ENCODE measurements at places on chromosomes 5 and 9.

GRCh38 chr5:111680737-111681413 is 76.1 kb downstream of the NREP start:
- H3K27ac ChIP-seq, result no peak overlapping the region
- peaks cover 6% of the 10 kb centered on the region for H3K27me3 ChIP-seq
- H3K36me3 ChIP-seq, result no peaks in the 10 kb centered on the region

GRCh38 chr9:70159630-70160029 is 99.1 kb upstream of the SMC5 start:
- H3K27me3 ChIP-seq, result peaks cover 6% of the 10 kb centered on the region
- H3K27ac ChIP-seq, result no peak overlapping the region
- H3K4me1 ChIP-seq, result no peaks in the 10 kb centered on the region

GRCh38 chr5:72508241-72509170 is 1.3 kb upstream of the ZNF366 start:
- DNase-seq, result no peak
- peaks cover 14% of the 10 kb centered on the region for H3K27me3 ChIP-seq
- H3K4me1 ChIP-seq, result peaks cover 9% of the 10 kb centered on the region
- no peaks in the 10 kb centered on the region for H3K36me3 ChIP-seq

DNA sequence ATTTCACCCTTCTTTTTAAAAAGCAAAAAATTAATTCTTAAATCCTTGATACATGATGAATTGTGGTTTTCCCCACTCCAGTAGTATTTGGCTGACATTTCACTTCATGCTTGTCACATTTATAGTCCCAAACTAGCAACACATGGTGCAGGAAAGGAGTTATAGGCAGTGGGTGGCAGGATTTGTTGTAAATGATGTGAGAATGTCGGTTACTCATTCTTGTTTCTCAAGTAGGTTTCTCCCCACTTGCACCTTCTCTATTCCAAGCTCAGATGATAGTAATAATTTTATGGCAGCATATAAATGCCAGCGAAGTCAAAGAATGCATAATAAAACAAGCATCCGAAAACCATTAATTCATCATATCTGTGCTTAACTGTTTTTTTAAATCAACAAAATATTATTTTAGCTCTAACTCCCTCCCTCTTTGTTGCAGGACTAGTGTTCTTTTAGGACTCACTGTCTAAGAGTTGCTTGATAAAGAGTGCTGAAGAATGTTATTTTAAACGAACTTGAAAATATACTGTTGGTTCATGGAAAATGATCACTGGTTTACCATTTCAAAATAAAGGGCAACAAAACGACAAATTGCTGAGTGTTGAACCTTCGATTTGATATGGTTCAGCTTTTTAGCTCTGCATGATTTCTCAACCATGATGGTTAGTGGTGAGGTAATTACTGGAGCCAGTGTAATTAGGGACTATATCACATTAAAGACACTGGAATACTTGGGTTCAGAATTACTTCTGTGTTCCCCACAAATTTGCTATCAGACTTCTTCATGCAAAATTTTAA is 88.1 kb upstream of the ADAMTSL1 start:
- no peak for DNase-seq
- no peak overlapping the region for H3K27ac ChIP-seq
- no peaks in the 10 kb centered on the region for H3K4me1 ChIP-seq
- no peaks in the 10 kb centered on the region for H3K27me3 ChIP-seq

DNA sequence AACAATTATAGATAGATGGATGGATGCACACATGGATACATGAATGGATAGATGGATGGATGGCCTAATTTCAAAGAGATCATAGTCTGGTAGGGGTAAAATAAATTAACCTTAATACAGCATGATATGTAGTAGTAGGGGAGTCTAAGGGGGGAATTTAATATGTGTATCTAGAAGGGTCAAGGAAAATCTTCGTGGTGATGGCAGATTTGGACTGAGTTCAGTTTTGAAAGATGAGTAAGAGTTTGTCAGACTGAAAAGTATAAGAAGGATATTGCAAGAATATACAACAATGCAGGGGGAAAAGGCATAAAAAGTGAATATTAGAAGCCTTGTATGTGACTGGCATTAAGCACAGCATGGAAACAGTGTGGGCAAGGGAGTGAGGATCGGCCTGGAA is 98.7 kb downstream of the ZNF462 start:
- no peak overlapping the region for H3K4me3 ChIP-seq
- H3K4me1 ChIP-seq, result peaks cover 10% of the 10 kb centered on the region
- no peak for DNase-seq
- H3K36me3 ChIP-seq, result no peaks in the 10 kb centered on the region

GRCh38 chr9:96574455-96574854 is 45.2 kb downstream of the CDC14B start:
- H3K36me3 ChIP-seq, result no peaks in the 10 kb centered on the region
- H3K4me1 ChIP-seq, result no peaks in the 10 kb centered on the region
- H3K27ac ChIP-seq, result no peak overlapping the region
- no peak overlapping the region for H3K4me3 ChIP-seq
- H3K27me3 ChIP-seq, result peaks cover 11% of the 10 kb centered on the region

DNA sequence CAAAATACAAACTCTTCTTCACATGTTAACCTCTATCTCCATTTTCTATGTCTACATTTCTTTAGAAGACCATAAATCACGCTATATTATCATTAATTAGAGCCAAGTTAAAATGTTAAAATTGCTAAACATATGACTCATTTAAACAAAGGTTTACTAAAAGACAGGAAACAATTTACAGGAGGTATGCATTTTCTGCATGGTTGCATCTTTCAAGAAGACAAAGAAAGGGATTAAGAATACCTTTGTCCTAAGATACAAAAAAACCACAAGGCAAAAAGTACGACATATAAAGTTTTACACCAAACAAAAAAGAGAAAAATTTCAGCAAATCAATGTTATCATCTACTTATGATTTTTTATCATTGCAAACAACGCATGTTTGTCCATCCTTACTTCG is 324.4 kb downstream of the PDE4D start:
- no peak for DNase-seq
- no peaks in the 10 kb centered on the region for H3K4me1 ChIP-seq
- peaks cover 4% of the 10 kb centered on the region for H3K27me3 ChIP-seq
- peaks cover 2% of the 10 kb centered on the region for H3K36me3 ChIP-seq

GRCh38 chr9:74718709-74719108 is 169.0 kb downstream of the TRPM6 start:
- H3K4me3 ChIP-seq, result no peak overlapping the region
- no peak for DNase-seq
- H3K4me1 ChIP-seq, result no peaks in the 10 kb centered on the region
- H3K36me3 ChIP-seq, result no peaks in the 10 kb centered on the region
- H3K27ac ChIP-seq, result no peak overlapping the region
- H3K27me3 ChIP-seq, result peaks cover 3% of the 10 kb centered on the region

DNA sequence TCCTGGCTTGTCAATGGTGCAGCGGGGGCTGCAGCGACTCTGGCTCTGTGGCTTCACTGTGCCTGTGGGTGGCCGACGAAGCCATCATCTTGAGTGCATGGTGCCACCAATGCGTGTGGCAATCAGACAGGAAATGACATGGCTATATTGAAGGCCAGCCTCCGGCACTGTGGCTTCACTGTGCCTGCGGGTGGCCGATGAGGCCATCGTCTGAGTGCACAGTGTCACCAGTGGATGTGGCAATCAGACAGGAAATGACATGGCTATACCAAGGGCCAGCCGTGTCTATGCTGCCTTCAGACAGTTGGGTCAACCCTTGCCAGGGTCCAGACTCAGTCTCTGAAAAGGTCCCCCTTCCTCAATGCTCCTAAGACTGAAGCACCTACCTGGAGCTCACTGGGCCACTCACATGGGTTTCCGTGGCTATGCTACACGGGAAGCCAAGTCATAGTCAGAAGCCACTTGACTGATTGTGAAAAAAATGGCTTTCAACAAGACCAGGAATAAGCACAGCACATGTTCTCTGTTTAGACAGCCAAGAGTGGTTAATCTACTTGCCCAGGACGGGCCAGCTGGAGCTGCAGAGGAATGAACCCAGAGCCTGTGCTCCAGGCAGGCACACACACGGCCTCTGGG is 67.5 kb upstream of the S1PR3 start:
- peaks cover 12% of the 10 kb centered on the region for H3K27me3 ChIP-seq
- DNase-seq, result no peak
- H3K4me1 ChIP-seq, result peaks cover 16% of the 10 kb centered on the region
- no peaks in the 10 kb centered on the region for H3K36me3 ChIP-seq
- H3K27ac ChIP-seq, result no peak overlapping the region

- peaks cover 79% of the 10 kb centered on the region for H3K27me3 ChIP-seq
- peaks cover 25% of the 10 kb centered on the region for H3K4me1 ChIP-seq
- peak overlapping the region; percentile 30 for H3K27ac ChIP-seq
- no peak for DNase-seq
These were observed 639 bp downstream of the PCDH1 start for GRCh38 chr5:141877356-141878185.

GRCh38 chr9:96497117-96497399 is 47.1 kb downstream of the HABP4 start:
- no peak overlapping the region for H3K4me3 ChIP-seq
- no peak overlapping the region for H3K27ac ChIP-seq
- no peaks in the 10 kb centered on the region for H3K4me1 ChIP-seq
- H3K27me3 ChIP-seq, result no peaks in the 10 kb centered on the region

DNA sequence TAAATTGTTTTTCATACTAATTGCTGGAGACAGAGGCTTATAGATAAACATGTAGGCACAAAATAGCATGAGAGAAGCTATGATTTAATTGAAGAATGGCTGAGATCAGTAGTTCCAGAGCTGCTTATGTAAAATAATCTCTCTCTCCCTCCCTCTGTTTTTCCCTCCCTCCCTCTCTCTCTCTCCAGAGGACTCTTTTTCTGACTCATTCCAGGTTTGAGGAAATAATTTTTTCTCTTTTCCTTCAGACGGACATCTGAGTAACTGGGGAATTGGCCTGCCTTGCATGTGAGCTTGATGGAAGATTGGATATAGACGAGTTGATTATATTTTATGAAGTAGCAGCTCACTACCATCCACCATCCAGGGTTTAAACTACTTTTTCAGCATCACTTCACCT is 35.5 kb downstream of the KCTD16 start:
- no peak overlapping the region for H3K27ac ChIP-seq
- DNase-seq, result no peak
- H3K4me1 ChIP-seq, result no peaks in the 10 kb centered on the region
- no peaks in the 10 kb centered on the region for H3K36me3 ChIP-seq
- no peak overlapping the region for H3K4me3 ChIP-seq
- H3K27me3 ChIP-seq, result peaks cover 51% of the 10 kb centered on the region

DNA sequence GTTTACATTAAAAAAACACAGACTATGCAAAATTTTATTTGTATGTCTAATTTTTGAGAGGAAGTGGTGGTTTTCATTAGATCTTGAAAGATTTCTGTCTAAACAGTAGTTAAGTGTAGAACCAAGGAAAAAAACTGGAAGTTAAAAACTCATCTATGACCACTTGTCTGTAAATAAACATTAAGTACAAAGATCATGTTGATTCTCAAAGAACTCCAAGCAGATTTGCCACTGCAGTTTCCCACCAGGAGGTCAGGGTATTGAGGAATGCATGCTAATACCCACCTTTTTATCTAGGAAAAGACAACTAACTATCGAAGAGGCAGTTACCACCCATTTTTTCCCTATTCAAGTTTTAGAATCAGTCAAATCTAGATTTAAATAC is 1.9 kb downstream of the STOM start:
- DNase-seq, result no peak
- H3K36me3 ChIP-seq, result peaks cover 22% of the 10 kb centered on the region
- H3K27me3 ChIP-seq, result no peaks in the 10 kb centered on the region
- H3K27ac ChIP-seq, result no peak overlapping the region
- H3K4me1 ChIP-seq, result peaks cover 82% of the 10 kb centered on the region
- peak overlapping the region; percentile 87 for H3K4me3 ChIP-seq

DNA sequence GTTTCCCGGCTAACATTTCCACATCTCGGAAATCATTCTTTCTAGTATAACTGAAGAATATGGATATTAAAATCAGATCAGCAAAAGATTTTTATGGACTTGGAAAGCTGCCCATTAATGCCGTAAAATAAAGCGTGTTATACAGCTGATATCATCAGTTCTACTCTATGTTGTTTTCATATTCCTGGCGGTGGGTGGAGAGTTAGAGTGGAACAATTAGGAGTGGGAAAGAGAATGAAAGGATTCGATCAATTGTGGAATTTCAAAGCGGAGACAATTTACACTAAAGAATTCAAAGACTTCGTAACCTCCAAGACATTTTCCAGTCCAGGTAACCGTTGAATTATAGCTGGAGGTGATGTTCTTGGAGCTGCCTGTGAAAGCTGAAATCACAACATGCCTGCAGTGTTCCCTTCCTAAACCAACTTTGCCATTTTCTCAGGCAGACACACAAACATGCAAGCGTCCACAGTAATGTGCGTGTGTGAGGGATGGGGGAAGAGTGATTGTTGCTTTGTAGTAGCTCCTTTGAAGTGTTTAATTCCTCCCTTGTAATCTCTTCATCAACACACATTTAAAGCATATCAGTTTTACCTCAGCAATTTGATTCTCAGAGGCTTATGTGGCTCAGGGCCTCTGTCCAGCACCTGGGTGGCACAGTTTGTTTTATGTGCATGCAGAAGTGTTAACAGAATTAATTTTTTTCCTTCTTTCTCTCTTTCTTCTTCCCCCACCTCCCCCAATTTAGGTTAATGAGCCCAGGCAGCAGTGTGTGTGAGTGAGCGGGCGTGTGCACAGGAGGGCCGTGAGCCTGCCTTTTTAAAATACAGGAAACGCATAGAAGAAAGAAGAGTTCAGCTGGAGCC is 544.1 kb downstream of the RAB3C start:
- H3K4me1 ChIP-seq, result peaks cover 14% of the 10 kb centered on the region
- no peak for DNase-seq
- no peaks in the 10 kb centered on the region for H3K36me3 ChIP-seq
- no peak overlapping the region for H3K27ac ChIP-seq
- no peaks in the 10 kb centered on the region for H3K27me3 ChIP-seq

GRCh38 chr5:43192558-43193180 is 644 bp downstream of the NIM1K start:
- no peaks in the 10 kb centered on the region for H3K36me3 ChIP-seq
- peak overlapping the region; percentile 89 for H3K27ac ChIP-seq
- H3K4me1 ChIP-seq, result peaks cover 40% of the 10 kb centered on the region

- peak overlapping the region; percentile 87 for H3K27ac ChIP-seq
- no peaks in the 10 kb centered on the region for H3K27me3 ChIP-seq
- peaks cover 13% of the 10 kb centered on the region for H3K36me3 ChIP-seq
- peak; percentile 74 for DNase-seq
- peaks cover 91% of the 10 kb centered on the region for H3K4me1 ChIP-seq
- H3K4me3 ChIP-seq, result peak overlapping the region; percentile 69
These were observed 10.1 kb downstream of the EEIG1 start for GRCh38 chr9:127970401-127971313.

DNA sequence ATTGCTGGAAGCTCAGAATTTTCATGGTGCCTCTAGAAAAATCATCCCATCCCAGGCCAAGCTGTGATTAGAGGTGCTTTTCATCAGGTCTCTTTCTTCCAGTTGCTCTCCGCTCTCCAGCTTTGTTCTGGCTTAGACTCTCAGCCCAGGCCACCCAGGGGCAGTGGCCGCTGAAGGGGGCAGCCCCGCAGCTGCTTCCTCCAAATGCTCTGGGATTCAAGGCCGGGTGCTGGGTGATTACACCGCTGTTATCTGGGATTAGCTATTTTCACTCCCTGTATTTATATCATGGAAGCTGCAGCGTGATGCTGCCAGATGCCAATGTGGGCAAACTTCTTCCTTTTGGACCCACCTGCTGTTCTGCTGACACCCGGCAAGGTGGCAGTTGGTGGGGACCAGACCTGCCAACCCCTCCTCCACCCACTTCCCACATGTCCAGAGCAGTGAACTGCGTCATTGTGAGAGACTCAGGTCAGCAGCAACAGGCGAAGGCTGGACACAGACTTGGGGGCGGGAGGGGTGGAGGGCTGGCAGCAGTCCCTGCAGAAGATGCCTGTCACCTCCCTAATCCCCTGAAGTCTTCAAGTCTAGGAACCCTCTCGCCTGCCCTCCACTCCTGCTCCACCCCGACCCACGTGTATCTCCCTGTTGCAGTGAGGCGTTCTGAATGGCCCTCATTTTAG is 33.9 kb upstream of the NKX2-5 start:
- no peaks in the 10 kb centered on the region for H3K4me1 ChIP-seq
- DNase-seq, result no peak
- H3K4me3 ChIP-seq, result no peak overlapping the region
- H3K27ac ChIP-seq, result no peak overlapping the region
- peaks cover 14% of the 10 kb centered on the region for H3K27me3 ChIP-seq
- no peaks in the 10 kb centered on the region for H3K36me3 ChIP-seq

Data from activated T-helper 1 cell treated with anti-CD3 and anti-CD28 coated beads, Interleukin-12 subunit alpha, Interleukin-12 subunit beta, Interleukin-2, Interleukin-4 antibody, amounts not matched to agents 30 ng/mL and 10 ng/mL and 1 ng/mL, durations not matched to agents 14 hours and 24 hours and 36 hours (primary cell).